ENCODE measurements at places on chromosomes 2 and 18.

GRCh38 chr18:79578396-79579260, 101.0 kb upstream of the CTDP1 start:
- DNase-seq = no peak

DNA sequence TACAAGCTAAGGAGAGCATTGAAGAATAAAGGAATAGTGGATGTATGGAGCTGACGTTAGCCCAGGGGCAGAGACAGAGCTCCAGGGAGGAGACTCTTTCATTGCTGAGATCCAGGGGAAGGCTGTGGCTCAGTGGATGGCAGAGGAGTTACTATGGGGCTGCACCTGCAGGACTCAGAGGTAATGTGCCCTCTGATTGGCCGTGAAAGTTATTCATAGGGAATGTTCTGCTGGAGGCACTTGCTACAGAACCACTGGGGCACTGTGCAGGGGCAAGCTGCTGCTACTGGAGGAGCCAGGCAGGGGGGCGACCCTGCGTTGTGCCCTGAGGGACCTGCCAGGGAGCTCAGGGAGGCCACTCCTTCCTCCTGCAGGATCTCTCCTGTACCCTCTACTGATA, 199.2 kb downstream of the PTPRM start:
- no peak for DNase-seq

- DNase-seq = no peak
Measured at GRCh38 chr18:26741048-26741447, 124.5 kb downstream of the AQP4 start.

DNA sequence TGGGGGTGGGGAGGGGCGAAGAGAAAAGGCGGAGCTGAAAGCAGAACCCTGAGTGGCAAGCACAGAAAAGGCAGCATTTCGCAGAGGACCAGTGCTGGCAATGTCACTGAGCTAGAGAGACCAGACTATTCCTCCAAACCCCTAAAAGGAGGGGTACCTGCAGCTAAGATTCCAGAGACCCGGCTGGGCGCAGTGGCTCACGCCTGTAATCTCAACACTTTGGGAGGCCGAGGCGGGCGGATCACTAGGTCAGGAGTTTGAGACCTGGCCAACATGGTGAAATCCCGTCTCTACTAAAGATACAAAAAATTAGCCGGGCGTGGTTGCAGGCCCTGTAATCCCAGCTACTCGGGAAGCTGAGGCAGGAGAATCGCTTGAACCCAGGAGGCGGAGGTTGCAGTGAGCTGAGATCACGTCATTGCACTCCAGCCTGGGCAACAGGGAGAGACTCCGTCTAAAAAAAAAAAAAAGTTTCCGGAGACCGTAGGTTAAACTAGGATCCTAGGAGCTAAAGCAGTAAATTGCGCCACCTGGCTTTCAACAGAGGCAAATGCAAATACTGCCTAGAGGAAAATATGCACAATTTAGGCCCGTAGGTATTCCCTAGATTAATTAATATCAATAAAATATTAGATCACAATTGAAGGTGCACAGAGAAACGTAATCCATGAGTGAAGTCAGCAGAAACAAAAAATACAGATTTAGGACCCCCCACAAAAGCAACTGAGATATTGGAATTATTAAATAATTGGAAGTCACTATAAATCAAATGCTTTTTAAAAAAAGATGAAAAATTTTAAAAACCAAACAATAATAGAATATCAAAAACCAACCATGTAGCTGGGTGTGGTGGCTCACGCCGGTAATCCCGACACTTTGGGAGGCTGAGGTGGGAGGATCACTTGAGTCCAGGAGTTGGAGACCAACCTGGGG, 4.9 kb downstream of the UCN start:
- DNase-seq = peak; percentile 37

DNA sequence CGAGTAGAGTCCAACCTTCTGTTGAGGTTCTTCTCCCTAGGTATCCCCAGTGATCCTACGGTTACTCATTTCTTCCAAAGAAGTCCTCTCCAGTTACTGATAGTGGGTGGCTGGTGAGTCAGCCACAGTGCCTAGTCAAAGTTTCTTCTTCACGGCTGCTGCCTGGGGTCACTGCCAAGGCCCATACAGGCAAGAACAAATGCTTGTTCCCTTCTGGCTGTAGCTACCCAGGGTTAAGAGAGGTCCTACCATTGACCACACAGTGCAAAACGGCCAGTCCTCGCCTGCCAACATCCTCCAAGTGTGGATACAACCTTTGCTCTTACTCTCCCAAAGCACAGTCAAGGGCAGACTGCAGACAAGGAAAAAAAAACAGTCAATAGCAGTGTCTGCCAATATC, 2.9 kb upstream of the PTPN4 start:
- DNase-seq = no peak

- no peak for DNase-seq
Measured at GRCh38 chr18:12943215-12943614, 4.6 kb upstream of the SEH1L start.

Measured in NCI-H187 (cell line).